Pancreas (tissue), 10 donors: ENCODE measurements at places on chromosomes 6 and 20. TPM values are rescaled to one million over a fixed set of nuclear protein-coding genes. Genes with fewer than 3 reads are reported as not detected.

DNA sequence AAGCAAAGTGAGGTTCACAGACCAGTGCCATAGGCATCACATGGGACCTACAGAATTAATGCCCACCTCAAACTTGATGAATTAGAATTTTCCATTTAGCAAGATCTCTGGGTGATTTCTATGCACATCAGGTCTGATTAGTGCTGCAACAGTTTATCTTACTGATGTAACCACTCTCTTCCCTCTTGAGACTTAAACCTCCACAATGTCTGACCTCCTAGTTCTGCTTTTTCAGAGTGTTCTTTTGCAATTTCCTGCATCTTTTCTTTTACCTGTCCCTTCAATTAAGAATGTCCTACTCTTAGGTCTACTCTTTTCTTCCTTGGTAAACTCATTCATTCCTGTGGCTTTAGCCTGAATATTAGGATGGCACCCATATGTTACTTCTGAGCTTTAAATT, 615.3 kb downstream of the TFAP2A start:
- H3K4me1 ChIP-seq, result no peaks in the 10 kb centered on the region
- no peak for DNase-seq
- no peaks in the 10 kb centered on the region for H3K27me3 ChIP-seq
- no peak overlapping the region for H3K4me3 ChIP-seq
- no peak overlapping the region for H3K27ac ChIP-seq

DNA sequence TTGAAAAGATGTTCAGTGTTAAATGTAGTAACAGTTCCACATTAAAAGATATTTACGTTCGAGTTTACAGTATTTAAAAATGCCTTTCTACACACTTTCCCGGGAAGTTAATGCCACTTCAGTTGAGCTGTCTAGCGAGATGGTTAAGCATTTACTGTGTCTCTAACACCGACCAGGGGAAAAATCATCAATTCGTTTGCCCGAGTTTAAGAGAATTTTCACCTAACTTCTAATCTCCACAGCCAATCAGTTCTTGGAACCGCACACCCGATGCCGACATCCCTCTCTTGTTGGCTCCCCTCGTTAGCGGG, 58.2 kb downstream of the FAM217A start:
- no peaks in the 10 kb centered on the region for H3K27me3 ChIP-seq
- H3K36me3 ChIP-seq, result no peaks in the 10 kb centered on the region
- H3K4me1 ChIP-seq, result peaks cover 36% of the 10 kb centered on the region
- DNase-seq, result no peak
- peak overlapping the region; percentile 67 for H3K4me3 ChIP-seq

DNA sequence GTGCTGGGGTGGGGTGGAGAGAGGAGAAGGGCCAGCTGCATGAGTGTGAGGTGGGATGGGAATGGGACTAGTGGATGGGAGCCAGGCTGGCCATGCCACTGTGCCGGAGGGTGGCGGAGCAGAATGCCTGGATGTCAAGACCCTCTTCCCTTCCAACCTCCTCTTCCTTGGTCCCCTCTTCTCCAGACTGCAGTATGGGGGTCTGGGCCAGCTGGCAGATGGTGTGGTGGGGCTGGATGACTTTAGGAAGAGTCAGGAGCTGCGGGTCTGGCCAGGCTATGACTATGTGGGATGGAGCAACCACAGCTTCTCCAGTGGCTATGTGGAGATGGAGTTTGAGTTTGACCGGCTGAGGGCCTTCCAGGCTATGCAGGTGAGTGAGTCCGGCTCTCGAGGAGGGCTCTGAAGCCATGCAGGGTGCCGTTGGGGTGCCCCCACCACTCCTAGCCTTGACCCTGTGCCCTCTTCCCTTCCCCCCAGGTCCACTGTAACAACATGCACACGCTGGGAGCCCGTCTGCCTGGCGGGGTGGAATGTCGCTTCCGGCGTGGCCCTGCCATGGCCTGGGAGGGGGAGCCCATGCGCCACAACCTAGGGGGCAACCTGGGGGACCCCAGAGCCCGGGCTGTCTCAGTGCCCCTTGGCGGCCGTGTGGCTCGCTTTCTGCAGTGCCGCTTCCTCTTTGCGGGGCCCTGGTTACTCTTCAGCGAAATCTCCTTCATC, 7.7 kb downstream of the DDR1 start:
- no peaks in the 10 kb centered on the region for H3K27me3 ChIP-seq
- H3K4me3 ChIP-seq, result no peak overlapping the region
- H3K4me1 ChIP-seq, result peaks cover 4% of the 10 kb centered on the region

DNA sequence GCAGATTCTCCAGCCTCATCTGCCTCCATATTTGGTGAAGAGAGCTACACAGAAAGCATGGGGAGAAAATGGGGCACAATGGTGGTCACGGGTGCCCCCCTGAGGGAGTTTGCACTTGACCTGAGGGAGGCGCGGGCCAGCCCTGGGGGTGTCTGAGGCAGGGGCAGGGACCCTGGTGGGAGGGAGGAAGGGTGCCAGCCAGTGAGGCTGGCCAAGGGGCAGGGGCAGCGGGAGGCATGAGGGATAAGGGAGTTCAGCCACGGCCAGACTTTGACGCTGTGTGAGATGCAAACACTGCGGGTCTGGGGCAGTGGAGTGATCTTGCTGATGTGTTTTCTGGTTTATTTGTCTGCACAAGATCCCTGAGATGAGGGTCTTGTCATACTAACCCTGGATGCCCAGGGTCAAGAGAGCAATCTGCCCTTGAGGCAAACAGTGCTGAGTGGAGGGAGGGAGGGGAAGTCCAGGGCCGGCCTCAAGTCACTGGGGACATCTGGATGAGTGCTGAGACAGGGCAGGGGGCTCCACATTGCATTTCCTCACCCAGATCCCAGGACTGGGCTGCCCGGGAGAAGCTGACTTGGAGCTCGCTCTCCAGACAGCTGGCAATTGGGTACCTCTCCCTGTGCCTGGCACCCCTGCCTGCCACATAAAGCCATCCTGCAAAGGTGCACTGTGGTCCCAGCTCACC, 8.8 kb upstream of the PCMTD2 start:
- H3K27ac ChIP-seq, result no peak overlapping the region
- H3K4me3 ChIP-seq, result no peak overlapping the region
- H3K4me1 ChIP-seq, result no peaks in the 10 kb centered on the region

DNA sequence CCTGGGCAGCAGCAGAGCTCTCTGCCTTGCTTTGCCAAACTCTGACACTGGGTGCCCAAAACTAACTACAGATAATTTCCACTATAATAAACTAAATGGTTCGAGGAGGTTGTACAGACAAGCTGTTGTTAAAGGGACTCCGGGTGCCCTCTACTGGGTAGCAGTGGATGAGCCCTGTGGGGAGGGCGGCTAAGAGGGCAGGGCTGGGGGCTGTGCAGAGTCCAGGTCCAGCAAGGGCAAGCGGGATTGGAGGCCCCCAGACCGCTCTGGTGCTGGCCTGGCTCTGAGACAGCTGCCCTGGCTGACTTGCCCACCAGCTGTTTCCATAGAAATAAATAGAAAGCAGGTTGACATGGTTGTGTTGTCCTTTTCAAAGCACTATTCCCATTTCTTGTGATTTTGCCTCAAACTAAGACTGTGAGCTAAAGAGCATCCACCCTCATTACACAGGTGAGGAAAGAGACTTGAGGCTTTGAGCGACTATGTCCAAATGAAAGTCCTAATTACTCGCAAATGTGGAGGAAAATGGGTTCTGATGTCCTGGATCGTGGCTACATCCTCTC, 167.6 kb upstream of the CST7 start:
- H3K27ac ChIP-seq, result no peak overlapping the region
- no peaks in the 10 kb centered on the region for H3K36me3 ChIP-seq
- H3K4me3 ChIP-seq, result no peak overlapping the region

GRCh38 chr6:11484441-11484840, 53.1 kb upstream of the TMEM170B start:
- H3K4me3 ChIP-seq, result no peak overlapping the region
- H3K27me3 ChIP-seq, result no peaks in the 10 kb centered on the region
- H3K27ac ChIP-seq, result no peak overlapping the region
- no peaks in the 10 kb centered on the region for H3K4me1 ChIP-seq

GRCh38 chr6:136510299-136510698, 39.9 kb downstream of the MAP7 start:
- no peaks in the 10 kb centered on the region for H3K36me3 ChIP-seq
- DNase-seq, result no peak
- no peaks in the 10 kb centered on the region for H3K27me3 ChIP-seq
- peaks cover 4% of the 10 kb centered on the region for H3K4me1 ChIP-seq
- H3K4me3 ChIP-seq, result no peak overlapping the region

GRCh38 chr6:139323511-139324300, 31.9 kb upstream of the TXLNB start:
- no peaks in the 10 kb centered on the region for H3K27me3 ChIP-seq
- no peak for DNase-seq
- H3K36me3 ChIP-seq, result no peaks in the 10 kb centered on the region
- peak overlapping the region; percentile 27 for H3K27ac ChIP-seq

DNA sequence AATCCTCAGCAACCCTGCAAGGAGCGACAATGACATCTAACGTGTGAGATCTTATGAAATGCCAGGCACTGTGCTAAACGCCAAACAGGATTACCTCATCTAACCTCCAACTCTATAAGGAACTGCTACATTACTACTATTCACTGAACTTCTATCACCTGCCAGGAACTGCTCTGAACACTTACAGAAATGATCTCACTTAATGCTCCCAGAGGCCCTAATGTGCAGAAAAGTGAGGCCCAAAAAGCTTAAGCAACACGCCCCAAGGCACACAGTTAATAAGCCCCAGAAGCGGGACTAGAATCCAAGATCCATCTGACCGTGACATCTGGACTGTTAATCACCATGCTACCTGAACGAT, 28.5 kb downstream of the TRAM2 start:
- H3K4me1 ChIP-seq, result peaks cover 53% of the 10 kb centered on the region
- no peak for DNase-seq
- H3K4me3 ChIP-seq, result no peak overlapping the region

GRCh38 chr6:104680539-104680938, 179.2 kb downstream of the HACE1 start:
- no peaks in the 10 kb centered on the region for H3K27me3 ChIP-seq
- DNase-seq, result no peak
- no peak overlapping the region for H3K4me3 ChIP-seq
- no peaks in the 10 kb centered on the region for H3K36me3 ChIP-seq
- H3K27ac ChIP-seq, result no peak overlapping the region

GRCh38 chr20:42678895-42679294, 510.8 kb downstream of the PTPRT start:
- no peak overlapping the region for H3K4me3 ChIP-seq
- H3K36me3 ChIP-seq, result no peaks in the 10 kb centered on the region
- H3K4me1 ChIP-seq, result no peaks in the 10 kb centered on the region
- DNase-seq, result peak; percentile 27
- H3K27me3 ChIP-seq, result no peaks in the 10 kb centered on the region

DNA sequence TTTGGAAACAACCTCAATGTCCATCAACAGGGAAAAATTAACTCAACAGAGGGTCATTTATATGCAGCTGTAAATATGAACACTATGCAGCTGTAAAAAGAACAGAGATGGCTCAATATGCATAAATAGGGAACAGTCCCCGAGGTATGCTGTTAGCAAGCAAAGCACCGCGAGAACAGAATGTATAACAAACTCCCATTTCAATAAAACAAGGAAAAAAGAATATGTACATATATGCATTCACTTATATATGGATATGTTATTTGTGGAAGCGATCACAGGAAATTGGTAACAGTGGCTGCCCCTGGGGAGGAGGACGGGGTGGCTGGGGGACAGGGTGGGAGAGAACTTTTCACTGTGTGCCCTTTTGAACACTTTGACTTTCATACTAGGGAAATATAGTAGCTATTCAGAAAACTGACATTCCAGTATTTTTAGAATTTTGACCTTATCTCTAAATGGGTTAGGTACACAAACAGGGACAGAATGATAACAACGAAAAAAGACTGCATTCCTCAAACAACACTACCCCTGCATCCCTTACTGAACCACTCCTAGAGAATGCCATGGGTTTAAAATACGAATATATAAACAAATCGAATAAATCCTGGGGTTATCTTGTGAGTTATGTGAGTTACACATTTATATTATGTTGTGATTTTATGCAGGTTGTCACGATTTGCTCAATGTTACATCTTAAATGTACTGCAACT, 64.5 kb downstream of the KCNB1 start:
- H3K4me3 ChIP-seq, result no peak overlapping the region
- no peaks in the 10 kb centered on the region for H3K36me3 ChIP-seq
- no peaks in the 10 kb centered on the region for H3K27me3 ChIP-seq
- no peak overlapping the region for H3K27ac ChIP-seq

The ZC2HC1B gene
- total RNA-seq, result not detected

The SLC35F1 gene
- 0.28 TPM for total RNA-seq

The RPP21 gene
- total RNA-seq, result 23.9 TPM

DNA sequence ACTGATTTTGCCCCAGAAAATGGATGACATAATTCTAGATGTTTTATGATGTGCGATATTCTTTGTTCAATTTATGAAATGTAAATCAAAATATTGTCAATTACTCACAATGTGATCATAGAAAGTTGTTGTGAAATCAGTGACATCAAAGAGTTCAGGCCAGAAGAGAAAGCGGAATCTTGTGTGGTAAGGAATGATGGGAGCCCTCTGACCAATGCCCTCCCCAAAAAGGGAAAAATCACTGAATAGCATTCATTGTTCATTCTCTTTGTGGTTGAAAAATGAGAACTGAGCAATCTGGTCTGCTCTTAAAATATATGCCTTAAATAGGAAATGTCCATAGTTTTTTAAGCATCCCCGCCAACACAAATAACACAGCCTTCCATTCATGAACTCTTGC, 247.1 kb upstream of the GRIK2 start:
- DNase-seq, result no peak
- H3K27me3 ChIP-seq, result no peaks in the 10 kb centered on the region
- H3K4me1 ChIP-seq, result no peaks in the 10 kb centered on the region

The SDC4 gene
- 55.2 TPM for total RNA-seq

DNA sequence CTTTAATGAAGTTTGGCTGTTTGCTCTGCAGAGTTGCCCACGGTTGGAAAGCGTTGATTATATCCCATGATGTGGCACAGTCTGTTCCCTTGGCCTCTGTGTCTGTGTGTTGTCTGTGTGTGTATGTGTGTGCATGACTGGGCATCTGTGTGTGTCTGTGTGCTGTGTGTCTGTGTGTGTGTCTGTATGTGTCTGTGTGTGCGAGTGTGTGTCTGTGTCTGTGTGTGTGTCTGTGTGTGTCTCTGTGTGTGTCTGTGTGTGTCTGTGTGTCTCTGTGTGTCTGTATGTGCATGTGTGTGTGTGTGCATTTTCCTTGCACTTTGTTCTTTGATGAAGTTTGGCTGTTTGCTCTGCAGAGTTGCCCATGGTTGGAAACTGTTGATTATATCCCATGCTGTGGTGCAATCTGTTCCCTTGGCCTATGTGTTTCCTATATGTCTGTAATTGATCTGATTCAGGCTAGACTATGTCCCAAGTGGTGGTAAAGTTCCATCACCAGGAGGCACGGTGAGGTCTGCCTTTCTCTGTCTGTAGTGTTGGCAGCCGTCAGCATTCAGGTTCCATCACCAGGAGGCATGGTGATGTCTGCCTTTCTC, 78.1 kb upstream of the RIN2 start:
- DNase-seq, result no peak
- H3K27ac ChIP-seq, result no peak overlapping the region
- no peaks in the 10 kb centered on the region for H3K27me3 ChIP-seq
- H3K4me3 ChIP-seq, result no peak overlapping the region
- no peaks in the 10 kb centered on the region for H3K4me1 ChIP-seq
- no peaks in the 10 kb centered on the region for H3K36me3 ChIP-seq

The PKIG gene
- 12.8 TPM for total RNA-seq
